ENCODE measurements at places on chromosomes 12 and 14. TPM values are rescaled to one million over a fixed set of nuclear protein-coding genes. Genes with fewer than 3 reads are reported as not detected.

DNA sequence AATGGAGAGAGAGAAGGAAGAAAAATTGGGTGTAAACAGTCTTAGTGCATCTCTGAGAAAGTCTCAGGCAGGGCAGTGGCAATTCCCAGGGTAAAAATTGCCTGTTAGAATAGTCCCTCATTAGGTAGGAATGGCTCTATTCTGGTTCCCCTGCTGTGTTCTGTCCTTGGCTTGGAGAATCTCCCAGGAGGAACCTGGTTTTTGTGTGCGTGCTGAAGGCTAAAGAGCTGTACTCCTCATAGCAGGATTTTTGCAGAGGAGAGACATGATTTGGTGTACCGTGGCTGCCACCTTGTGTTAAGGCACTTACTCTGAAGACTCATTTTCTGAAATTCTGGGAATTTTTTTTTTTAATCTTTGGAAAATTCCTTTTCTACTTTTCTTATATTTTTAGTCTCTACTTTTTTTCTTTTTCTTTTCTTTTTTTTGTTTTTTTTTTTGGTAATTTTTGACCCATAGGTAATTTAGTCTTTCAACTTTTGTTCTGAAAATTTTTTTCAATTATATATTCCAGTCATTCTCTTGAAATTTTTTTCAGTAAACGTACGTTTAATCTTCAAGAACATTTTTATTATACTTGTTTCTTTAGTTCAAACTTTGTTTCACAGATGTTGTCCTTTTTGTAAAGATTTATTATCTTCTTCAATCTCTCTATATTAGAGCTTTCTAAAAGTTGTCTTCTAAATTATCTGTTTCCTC lies 63.8 kb downstream of the FBXO33 start:
- DNase-seq, result no peak

Gene ERBB3
- total RNA-seq, result 7.6 TPM

Gene KLHL33
- 0.46 TPM for total RNA-seq

GRCh38 chr14:68879321-68879781 lies 86.5 kb upstream of the ZFP36L1 start:
- DNase-seq, result no peak

GRCh38 chr14:90159146-90159545 lies 97.2 kb upstream of the PSMC1 start:
- no peak for DNase-seq
